ENCODE measurements at places on chromosomes 11 and 22. TPM values are rescaled to one million over a fixed set of nuclear protein-coding genes. Genes with fewer than 3 reads are reported as not detected.

- no peak for DNase-seq
Observed at GRCh38 chr11:17760102-17761029, 25.8 kb downstream of the KCNC1 start.

The OR52H1 gene
- 0.13 TPM for polyA plus RNA-seq

The CNTF gene
- polyA plus RNA-seq: 2.0 TPM

The YPEL4 gene
- polyA plus RNA-seq: 5.1 TPM

DNA sequence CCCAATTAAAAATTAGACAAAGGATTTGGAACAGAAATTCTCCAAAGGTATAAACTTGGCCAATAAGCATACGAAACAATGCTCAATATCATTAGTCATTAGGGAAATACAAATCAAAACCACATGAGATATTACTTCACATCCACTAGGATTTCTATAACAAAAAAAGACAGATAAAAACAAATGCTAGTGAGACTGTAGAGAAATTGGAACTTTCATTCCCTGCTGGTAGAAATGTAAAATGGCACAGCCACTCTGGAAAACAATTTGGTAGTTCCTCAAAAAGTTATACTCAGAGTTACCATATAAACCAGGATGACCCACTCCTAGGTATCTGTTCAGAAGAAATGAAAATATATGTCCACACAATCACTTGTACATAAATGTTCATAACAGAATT is 71.6 kb downstream of the RPL27A start:
- DNase-seq: no peak

GRCh38 chr11:77981346-77981947 is 13.0 kb downstream of the INTS4 start:
- no peak for DNase-seq

DNA sequence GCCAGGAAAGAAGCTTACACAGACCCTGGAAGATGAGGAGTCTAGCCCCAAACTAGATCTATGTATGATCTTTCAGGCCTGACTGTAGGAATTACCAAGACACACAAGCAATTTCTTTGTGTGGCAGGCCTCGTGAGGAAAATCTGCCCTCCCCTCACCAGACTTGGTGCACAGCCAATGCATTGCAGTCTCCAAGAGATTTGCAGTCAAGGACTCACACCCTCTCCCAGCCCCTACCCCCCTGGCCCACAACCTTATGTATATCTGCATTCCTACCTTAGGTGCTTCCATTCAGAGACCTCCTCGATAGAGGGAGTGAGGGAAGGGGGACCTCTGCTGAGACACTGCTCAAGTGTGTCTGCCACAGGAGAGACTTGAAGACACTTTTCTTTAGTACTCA is 9.8 kb downstream of the OR8B12 start:
- DNase-seq: no peak

The TSGA10IP gene
- 0.23 TPM for polyA plus RNA-seq

DNA sequence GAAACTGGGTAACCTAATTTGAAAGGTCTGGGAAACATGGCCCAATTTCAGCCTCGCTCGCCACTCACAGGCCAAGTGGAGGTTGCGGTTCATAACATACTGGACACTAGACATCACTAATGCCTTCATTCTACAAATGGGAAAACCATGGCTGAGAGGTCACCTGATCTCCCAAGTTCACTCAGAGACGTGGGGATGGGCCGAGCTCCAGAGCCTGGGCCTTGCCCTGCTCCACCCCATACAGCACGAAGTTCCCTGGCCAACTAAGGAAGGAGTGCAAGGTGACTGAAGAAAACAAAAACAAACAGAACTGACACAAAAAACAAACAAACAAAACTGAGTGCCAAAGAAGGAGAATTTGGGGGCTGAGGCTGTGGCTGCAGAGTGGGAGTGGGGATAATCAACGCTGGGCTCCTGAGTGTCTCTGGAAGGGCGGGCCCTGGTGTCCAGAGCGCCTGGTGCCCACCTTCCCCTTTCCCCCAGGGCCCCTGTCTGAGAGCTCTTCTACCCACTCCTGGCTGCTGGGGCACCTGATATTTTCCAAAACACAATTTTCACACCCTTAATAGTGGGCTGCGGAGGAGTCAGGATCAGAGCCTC is 46.5 kb upstream of the ADA2 start:
- DNase-seq: no peak

GRCh38 chr11:72924568-72925190 is 110.5 kb downstream of the ATG16L2 start:
- DNase-seq: no peak

DNA sequence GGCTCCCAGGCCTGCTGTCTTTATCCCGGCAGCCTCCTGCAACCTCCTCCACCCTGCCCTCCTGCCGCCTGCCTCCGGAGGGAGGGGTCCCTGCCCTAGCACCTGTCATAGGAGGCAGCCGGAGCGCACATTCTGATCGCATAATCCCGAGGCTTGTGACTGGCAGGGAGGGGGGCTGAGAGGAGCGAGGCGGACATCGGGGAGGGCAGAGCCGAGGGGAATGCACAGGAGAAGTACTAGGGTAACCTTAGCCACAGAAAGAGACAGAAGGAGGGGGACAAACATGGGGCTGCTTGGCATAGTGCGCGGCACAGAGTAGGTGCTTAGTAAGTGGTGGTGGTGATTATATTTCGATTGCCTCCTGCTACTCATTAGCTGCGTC is 9.2 kb upstream of the ALX4 start:
- no peak for DNase-seq

- no peak for DNase-seq
Observed at GRCh38 chr11:66889960-66890359, 33.1 kb downstream of the LRFN4 start.

The TSKU gene
- polyA plus RNA-seq: 21.2 TPM

DNA sequence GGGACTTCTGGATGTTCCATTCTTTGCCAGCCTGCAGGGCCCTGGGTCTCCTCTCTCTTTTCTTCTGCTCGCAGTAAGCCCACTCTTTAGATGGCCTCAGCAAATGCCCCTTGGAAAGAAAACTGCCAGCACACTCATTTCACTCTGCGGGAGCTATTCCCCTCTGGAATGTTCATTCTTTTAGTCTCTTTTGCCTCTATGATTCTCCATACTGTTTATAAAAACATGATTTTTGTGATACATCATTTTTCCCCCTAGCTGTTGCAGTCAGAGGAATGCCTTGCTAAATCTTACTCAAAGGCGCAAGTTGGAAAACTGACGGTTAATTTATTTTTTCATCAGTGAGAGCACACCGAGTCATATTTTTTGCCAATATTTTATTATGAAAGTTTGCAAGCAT is 184.9 kb downstream of the SNX19 start:
- DNase-seq: no peak

The ROM1 gene
- polyA plus RNA-seq: 3.5 TPM

GRCh38 chr11:46414879-46415278 is 23.3 kb upstream of the CHRM4 start:
- no peak for DNase-seq

The MYO18B gene
- polyA plus RNA-seq: 0.05 TPM

DNA sequence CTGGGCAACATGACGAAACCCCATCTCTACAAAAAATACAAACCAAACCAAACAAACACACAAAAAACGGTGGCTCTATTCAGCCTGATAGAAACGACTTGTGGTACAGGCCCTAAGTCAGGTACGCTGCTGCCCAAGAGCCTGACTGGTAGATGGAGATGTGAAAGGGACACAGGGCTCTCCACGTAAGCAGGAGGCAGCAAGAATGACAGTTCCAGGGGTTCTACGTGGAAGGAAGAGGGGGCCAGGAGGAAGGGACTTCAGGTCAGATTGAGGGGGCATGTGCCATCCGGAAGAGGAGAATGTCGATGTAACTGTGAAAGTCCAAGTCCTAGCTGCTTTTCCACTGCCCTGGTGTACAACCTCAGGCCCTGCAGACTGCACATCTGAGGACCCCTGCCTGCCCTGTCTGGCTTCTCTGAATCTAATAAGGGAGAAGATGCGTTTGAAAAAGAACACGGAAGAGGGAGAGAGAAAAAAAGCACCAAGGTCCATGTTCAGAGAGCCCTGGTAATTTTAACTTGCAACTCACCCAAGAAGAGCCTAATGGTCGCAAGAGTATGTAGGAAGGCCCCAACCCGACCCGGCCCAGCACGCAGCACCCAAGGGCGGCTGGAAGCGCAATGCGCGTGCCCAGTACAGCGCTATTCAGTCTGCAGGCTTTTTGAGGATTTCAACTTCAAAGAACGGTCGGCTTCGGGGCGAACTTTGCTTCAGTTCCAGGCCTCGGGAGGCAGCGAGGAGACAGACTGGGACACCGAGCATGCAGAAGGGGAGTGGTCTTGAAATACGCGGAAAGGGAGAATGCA is 909 bp upstream of the ZNRD2 start:
- no peak for DNase-seq

GRCh38 chr11:70671611-70672010 is 273.3 kb downstream of the CTTN start:
- DNase-seq: no peak

- no peak for DNase-seq
Observed at GRCh38 chr22:44686873-44687600, 15.0 kb upstream of the PRR5 start.

- no peak for DNase-seq
Observed at GRCh38 chr11:15707971-15708370, 593.2 kb downstream of the INSC start.

DNA sequence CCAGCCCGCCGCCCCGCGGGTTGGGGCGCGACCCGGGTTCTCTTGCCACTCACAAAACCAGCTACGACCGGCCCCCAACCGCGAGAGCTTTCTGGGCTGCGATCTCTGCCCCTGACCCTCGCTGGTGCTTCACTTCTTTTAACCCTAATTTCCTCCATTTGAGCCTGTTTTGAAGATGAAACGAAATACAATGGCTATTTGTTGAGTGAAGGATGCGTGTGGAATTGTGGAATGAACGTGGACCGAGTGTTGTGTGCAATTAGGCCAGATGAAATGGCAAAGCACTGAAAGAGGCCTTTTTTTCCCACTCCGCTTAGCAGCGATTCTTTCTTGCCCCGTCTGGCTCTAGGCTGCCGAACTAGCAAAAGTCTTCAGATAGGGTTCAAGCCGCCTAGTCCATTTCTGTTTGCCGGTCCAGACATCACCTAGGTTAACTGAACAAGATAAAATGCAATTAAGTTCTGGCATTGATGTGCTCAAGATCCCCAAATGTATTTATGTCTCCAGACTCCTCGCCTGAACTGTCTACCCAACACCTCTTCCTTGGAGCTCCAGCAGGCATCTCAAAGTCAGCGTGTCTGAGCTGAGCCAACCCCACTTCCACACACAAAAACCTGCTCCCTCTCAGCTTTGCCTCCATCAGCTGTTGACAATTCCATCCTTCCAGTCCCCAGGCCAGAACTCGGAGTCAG is 471 bp upstream of the TMEM184B start:
- no peak for DNase-seq

DNA sequence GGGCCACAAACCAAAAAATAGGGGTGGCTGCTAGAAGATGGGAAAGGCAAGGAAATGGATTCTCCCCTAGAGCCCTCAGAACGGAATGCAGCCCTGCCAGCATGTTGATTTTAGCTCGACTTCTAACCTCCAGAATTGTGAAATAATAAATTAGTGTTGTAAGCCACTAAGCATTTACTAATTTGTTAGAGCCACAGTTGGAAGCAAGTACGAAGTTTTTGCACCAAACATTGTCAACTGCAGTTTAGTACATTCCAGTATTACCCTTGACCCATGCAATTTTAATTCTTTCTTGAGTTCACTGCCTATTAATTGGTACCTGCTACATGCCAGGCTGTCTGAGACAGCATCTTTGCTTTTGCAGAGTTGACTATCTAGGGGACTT is 32.2 kb downstream of the PARVA start:
- no peak for DNase-seq

DNA sequence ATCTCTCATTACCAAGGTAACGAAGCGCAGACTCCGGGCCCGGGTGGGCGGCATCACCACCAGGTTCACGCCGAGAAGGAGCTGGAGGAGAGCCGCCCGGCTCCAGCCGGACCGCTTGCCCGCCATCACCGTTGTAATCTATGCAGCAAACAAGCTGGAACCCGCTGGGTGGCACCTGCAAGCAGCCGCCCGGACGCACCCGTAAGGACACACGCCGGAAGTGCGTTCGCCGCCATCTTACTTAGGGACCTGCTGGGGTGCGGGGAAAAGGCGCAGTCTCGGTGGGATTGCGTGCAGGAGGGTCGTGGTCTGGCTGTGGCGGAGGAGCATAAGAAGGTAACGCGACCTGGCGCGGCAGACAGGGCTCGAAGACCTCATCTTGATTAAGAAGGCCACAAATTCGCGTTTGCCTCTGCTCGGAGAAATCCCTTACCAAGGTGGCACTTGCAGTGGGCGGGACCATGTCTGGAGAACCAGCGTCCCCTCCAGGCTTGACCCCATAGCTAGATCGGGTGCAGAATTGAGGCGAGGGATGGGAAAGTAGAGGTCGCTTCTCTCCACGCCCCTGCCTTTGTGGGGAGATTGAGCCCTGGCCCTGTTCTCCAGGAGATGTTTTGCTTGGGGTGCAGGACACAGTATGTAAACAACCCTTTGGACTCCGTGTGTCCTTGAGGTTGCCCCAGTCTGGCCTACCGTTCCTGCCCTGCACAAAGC is at the start of gene ACP2:
Gene ACP2, minus strand, starts transcription at position 151 of the 714 bp plus-strand sequence. Its CDS starts 25 bp downstream, at position 126.
- peak; percentile 81 for DNase-seq

The OR56A3 gene
- polyA plus RNA-seq: not detected

The DLG2 gene
- polyA plus RNA-seq: 13.4 TPM

The CABP4 gene
- 1.0 TPM for polyA plus RNA-seq

GRCh38 chr11:58318532-58318931 is 40.3 kb downstream of the OR5B17 start:
- DNase-seq: no peak

The MMP27 gene
- polyA plus RNA-seq: not detected

DNA sequence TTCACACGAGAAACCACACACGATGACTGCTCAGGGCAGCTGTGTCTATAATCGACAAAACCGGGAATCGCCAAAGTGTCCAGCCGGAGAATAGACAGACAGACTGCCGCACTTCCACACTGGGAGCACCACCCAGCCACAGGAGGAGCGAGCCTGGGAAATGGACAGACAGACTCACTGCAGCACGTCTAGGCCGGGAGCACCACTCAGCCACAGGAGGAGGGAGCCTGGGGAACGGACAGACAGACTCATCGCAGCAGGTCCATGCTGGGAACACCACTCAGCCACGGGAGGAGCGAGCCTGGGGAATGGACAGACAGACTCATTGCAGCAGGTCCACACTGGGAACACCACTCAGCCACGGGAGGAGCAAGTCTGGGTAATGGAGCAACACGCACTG is 137.2 kb downstream of the BRD1 start:
- no peak for DNase-seq

Measured in left kidney (tissue), 8 donors.